Upper lobe of right lung (tissue), 1 donor: ENCODE measurements at places on chromosomes 3 and 15.
A peak's percentile ranks its signal among the peaks of the same experiment; 100 is the strongest.

GRCh38 chr3:11230125-11230524 is 42.1 kb upstream of the ATG7 start:
- no peak for DNase-seq

DNA sequence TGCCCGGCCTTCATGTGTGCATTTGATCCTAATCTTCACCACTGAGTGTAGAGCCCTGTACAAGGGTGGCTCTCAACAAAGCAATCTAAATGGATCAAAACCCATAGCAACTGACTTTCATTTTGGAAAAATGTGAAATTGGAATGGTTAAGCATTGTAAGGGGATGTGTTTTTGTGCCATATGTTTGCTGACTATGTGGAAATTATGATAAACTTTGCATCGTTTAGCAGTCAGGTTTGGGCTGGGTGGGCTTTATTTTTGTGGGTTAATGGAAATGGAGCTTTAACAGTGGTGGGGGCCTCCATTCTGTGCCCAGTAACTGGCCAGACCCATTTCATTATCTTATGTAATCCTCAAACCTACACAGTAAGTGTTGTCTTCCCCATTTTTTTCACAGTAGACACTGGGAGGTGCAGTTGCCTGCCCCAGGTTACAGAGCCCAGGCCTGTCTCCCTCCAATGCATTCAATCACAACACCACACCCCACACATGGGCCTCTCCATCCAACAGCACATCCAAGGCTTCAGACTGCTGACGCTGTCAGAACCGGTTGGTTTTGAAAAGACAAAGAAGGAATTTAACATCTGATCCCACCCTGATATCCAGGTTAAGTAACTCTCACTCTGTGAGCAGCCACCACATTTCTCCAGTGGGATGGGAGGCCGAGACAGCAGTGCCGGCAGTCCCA is 136.3 kb upstream of the ABHD17C start:
- DNase-seq: no peak

DNA sequence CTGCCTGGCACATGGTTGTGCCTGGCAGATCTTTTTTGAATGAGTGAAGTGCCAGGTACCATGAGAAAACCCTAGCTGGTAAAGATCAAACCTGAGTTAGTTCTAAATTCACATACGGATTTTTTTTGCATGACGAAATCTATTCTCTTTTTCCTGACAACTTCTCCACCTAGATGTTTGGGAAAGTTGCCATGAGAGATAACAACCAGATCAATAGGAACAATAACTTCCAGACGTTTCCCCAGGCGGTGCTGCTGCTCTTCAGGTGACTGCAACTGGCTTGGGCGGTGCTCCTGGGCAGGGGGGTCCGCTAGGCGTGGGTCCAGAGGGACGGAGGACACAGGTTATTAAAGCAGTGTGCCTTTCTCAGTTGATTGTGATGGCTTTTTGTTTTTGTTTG is 71.8 kb downstream of the CHDH start:
- no peak for DNase-seq

- no peak for DNase-seq
Observed at GRCh38 chr3:141557961-141558706, 71.3 kb downstream of the RASA2 start.

GRCh38 chr15:84761607-84762131 is 13.3 kb downstream of the ZNF592 start:
- no peak for DNase-seq

DNA sequence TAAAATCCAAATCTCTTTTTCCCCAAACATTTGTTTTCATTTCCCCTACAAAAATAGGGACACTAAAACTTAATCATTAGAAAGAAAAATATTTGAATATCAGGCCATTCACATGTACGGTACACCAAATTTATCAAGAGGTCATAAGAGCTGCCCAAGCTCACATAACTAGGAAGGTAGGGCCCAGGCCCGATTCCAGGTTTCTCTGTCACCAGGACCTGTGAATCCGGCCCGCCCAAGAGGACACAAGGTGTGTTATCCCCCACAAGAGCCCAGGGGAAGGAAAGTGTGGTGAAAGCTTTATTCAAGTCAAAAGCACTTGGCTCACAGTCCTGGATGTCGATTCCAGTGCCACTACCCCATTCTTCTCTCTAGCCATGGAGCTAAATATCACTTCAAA is 130.6 kb downstream of the DMXL2 start:
- no peak for DNase-seq

GRCh38 chr15:55124616-55125015 is 72.1 kb downstream of the RSL24D1 start:
- DNase-seq: no peak

DNA sequence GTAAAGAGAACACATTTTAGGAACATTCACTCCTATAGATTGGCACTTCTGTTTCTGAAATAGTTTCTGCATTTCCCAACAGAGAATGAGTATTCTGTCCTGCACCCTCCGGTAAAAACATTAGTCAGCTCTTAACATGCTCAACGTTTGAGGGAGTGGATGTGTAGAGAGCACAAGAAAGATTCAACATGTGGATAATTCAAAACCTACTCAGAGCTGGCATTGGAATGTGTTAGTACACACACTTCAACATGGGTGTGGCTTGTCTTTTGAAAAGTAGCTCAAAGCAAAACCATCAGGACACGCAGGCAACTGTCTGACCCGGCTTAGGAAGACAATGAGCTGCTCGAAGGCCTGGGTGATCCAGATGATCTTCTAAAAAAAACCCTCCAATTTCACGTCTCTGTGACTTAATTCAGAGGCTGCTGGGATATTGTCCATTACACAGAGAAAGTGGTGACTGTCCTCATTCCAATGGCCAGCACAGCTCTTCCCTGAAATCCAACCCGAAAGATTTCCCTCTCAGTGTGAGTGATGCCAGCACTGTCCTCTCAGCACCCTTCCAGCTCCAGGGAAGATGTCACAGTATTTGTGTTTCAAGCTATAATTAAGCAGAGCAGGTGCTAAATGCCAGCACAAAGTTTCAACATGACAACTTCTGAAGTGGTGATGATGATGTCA is 18.1 kb downstream of the FBN1 start:
- DNase-seq: no peak

- no peak for DNase-seq
Observed at GRCh38 chr3:88013592-88013991, 45.2 kb downstream of the CGGBP1 start.

GRCh38 chr3:13638927-13639326 is 90.0 kb downstream of the FBLN2 start:
- no peak for DNase-seq

GRCh38 chr3:117017135-117017894 is 307.7 kb downstream of the TUSC7 start:
- DNase-seq: no peak

DNA sequence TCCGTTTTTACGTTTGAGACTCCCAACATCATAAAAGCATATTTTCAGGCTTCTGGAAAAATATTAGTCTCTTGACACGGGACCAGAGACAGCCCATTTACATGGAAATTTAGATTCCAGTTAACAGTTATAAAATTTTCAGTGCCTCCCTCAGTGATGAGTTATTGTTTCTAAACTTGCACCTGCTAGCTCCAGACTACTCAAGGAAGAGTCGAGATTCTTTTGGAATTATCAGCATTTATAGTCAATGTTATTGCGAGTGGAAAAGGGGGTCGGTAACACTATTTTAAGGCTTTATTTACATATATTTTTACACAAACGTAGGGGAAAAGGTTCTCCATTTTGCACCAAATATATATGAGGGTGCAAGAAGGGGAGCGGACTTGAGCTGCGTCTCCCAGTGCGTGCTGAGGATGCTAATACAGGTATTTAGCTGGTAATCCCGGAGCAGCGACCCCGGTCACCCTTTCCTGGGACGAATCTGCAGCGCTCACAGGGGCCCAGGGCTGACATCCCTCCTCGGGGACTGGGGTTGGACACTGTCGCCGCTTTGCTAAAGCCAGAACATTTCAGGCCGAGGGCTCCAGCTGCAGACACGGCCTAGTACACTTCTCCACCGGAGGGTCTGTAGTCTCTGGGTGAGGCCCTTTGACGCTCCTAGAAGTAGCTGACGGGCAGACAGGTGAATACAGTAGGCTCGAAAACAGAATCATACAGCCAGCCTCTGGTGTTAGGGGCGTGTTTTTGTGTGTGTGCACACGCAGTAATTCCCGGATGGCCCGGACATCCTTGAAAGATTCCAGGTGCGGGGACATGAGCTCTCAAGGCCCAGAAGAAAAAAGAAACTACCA is 729 bp upstream of the ZBTB11 start:
- DNase-seq: no peak

DNA sequence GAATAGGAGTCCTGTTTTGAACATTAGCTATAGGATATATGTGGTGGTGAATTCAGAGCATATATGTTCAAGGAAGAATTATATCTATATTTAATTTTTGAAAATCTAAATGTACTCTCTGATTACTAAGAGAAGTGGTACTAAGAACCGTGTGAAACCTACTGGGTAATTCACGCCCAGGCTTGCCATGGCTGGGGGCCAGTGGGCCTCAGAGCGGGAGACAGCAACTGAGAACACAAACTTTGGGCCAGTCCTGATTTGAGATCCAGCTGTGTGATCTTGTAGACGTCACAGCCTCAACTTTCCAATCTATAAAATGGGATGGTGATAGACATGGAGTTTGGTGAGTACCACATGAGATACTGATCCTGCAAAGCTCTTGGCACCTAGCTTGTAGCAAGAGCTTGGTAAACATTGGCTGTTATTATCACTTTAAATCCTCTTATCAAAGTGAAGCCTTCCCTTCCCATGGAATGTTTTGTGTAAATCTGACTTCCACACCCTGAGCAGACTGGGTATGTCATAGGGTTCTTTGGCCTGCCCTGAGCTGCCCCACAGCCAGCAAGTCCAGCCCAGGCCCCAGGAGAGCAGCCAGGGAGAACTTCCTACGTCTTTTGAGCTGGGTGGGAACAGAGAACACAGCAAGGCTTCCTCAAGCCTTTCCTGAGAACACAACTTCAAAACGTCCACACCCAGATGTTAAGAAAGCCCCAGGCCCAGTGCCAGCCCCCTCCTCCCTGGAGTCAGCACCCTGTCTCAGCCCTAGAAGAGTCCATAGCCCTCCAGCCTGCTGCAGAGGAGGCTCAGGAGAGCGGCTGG is 8.2 kb upstream of the PAQR5 start:
- DNase-seq: peak; percentile 92

- DNase-seq: no peak
Observed at GRCh38 chr3:185797108-185797881, 27.5 kb downstream of the IGF2BP2 start.
